HT1080 (cell line): ENCODE measurements at places on chromosomes 11 and 22. TPM values are rescaled to one million over a fixed set of nuclear protein-coding genes. Genes with fewer than 3 reads are reported as not detected.

The DUSP8 gene
- total RNA-seq, result 0.07 and 0.40 TPM in 2 replicates

The MMP27 gene
- not detected in 2 replicates for total RNA-seq

- peak; percentile 35 for DNase-seq
These were observed 43.5 kb downstream of the GGTLC2 start for GRCh38 chr22:22687638-22688500.

GRCh38 chr11:129061492-129062230, 119.0 kb upstream of the TP53AIP1 start:
- peak; percentile 84 for DNase-seq

DNA sequence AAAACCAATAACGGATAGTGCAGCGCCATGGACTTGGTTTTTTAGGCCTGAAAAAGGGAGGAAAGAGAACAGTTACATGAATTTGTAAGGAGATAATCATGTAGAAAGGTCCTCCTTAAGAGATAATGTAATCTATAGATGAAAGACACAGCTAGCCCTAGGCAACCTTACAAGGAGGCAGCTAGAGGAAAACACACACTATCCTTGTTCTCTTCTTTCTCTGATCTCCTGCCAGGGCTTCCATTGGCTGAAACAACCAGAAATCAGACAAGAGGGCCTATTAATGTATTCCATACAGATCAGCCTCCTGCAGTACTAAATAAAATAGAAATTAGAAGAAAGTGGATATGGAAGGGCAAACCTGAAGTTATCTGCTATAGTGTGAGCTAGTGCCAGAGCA, 53.0 kb downstream of the KCNA4 start:
- DNase-seq, result no peak

- DNase-seq, result no peak
These were observed 116.5 kb downstream of the SPON1 start for GRCh38 chr11:14079011-14079410.
